ENCODE measurements at places on chromosomes 7 and 10. TPM values are rescaled to one million over a fixed set of nuclear protein-coding genes. Genes with fewer than 3 reads are reported as not detected.

GRCh38 chr7:32058002-32058401 lies 12.2 kb downstream of the PDE1C start:
- DNase-seq: no peak

Gene CPA2
- not detected for total RNA-seq

DNA sequence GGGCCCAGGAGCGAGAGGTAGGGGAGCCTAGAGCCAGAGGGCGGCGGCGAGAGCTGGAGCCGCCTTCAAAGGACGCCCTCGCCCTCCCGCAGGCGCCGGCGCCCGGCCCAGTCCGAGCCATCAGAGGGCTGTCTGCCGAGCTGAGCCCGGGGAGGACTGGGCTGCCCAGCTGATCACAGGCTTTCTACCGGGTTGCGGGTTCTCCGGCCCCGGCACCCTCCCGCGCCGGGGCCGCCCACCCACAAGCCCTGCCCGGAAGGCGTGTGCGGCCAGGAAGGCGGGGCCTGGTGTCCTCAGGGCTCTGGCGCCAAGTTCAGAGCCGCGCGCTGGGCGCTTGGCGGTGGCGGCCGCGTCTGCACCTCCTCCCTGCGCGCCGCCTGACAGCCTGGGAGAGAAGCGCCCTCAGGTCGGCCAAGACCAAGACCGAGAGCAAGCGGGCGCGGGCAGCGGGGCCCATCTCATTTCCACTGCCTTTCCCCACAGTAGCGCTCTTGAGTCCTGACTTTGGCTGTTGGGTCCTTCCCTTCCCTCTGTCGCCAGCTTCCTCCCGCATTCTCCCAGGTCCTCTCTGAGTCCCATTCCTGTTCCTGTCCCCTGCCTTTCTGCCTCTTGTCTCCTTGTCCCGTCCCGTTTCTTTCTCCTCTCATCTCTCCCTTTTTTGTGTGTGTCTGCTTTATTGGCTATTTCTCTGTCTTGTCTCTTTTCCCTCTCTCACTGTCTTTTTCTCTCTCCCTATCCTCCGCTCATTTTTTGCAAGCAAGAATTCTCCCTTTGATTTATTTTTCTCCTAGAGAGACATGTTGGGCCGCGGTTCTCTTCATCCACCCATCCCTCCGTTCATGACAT lies 60.6 kb upstream of the MSMB start:
- peak; percentile 48 for DNase-seq

- DNase-seq: no peak
Observed at GRCh38 chr7:128172151-128172550, 68.9 kb upstream of the LEP start.

- no peak for DNase-seq
Observed at GRCh38 chr7:2066251-2066919, 166.4 kb downstream of the MAD1L1 start.

GRCh38 chr10:52437205-52437646 lies 123.1 kb downstream of the DKK1 start:
- DNase-seq: no peak

- DNase-seq: no peak
Observed at GRCh38 chr7:53246957-53247356, 211.5 kb downstream of the POM121L12 start.

- no peak for DNase-seq
Observed at GRCh38 chr7:102191556-102192379, 94.9 kb upstream of the SH2B2 start.

GRCh38 chr10:7185367-7185690 lies 225.5 kb downstream of the SFMBT2 start:
- no peak for DNase-seq

- DNase-seq: no peak
Observed at GRCh38 chr7:97064020-97064419, 39.4 kb upstream of the DLX5 start.

DNA sequence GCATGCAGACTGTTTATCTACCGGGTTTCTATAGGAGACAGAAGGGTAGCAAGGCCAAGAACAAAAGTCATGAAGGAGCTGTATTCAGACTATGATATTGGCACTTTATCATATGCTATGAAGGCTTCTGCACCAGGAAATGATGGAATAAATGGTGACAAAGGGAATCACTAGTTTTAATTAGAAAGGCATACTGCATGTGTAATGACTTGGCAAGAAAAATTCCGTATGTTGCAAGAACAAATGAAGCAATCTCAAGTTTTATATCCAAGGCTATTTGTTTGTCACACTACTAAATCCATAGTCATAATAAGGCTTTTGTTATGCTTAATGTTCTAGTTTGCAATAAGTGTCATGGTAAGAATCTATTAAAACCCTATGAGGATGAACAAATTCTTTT lies 230.9 kb downstream of the ZEB1 start:
- no peak for DNase-seq

- DNase-seq: peak; percentile 66
Observed at GRCh38 chr7:84136336-84136735, 58.3 kb downstream of the SEMA3A start.

- DNase-seq: no peak
Observed at GRCh38 chr10:33801705-33802104, 467.2 kb upstream of the NRP1 start.

GRCh38 chr10:63885156-63885555 lies 364.0 kb downstream of the REEP3 start:
- DNase-seq: no peak

Measured in dermis microvascular lymphatic vessel endothelial cell (primary cell).